SK-N-SH (cell line): ENCODE measurements at places on chromosomes 4 and X.

DNA sequence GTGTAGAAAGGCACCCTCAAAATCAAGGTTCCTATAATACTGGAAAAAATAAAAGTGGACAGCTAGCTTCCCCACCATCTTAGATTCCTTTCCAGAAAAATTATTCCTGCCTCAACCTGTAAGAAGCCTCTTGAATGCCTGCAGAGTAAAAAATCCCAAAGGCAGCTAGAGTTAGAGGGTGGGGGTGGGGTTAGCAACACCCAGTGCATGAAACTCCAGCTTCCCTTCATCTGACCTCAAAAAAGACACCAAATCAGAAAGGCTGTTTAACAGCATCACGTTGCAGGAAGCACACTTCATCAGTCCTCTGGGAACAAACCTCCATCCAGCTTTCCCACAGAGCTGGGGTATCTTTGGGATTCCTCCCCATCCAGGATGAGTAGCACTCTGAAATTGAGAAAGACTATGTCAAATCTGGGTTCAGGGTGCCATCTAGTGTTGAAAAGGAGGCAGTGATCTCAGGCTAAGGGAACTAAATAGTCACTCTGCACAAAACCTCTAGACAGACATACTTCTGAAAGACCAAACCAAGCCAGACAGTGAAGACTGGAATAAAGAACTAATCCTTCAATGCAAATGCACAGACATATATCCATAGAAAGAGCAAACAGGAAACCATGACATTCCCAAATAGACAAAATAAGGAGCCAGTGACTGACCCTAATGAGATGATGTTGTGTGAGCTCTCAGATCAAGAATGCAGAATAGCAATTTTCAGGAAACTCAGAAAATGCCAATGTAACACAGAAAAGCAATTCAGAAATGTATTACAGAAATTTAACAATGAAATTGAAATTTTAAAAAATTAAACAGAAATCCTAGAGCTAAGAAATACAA, 97.9 kb downstream of the ARHGEF9 start:
- H3K4me3 ChIP-seq, result no peak overlapping the region
- no peak overlapping the region for H3K27ac ChIP-seq
- peak; percentile 42 for DNase-seq
- H3K36me3 ChIP-seq, result no peaks in the 10 kb centered on the region
- H3K27me3 ChIP-seq, result no peaks in the 10 kb centered on the region
- H3K4me1 ChIP-seq, result no peaks in the 10 kb centered on the region

DNA sequence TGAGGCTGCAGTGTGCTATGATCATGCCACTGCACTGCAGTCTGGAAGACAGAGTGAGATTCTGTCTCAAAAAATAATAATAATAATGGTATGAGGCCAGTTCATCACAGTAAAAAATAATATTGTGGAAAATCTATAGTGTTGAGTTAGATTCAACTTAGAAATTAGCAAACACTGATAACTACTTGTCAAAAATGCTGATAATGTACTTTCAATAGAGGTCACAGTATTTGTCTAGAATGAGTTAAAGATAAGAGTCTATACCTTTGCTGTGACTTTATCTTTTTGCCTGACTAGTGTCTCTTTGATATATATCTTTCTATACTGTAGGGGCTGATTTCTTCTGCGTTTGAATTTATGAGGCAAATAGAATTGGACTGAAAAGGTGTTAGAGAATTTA, 430.6 kb downstream of the RPA4 start:
- H3K4me1 ChIP-seq, result no peaks in the 10 kb centered on the region
- H3K27ac ChIP-seq, result no peak overlapping the region
- no peak for DNase-seq
- no peaks in the 10 kb centered on the region for H3K36me3 ChIP-seq
- no peak overlapping the region for H3K4me3 ChIP-seq
- H3K27me3 ChIP-seq, result no peaks in the 10 kb centered on the region; the same call in 1 of the 2 replicates

- H3K4me1 ChIP-seq, result 0 out of 2 replicates have a peak, but pooled peaks cover 7% of the 10 kb centered on the region
- peak; percentile 11 for DNase-seq
- H3K27ac ChIP-seq, result peak overlapping the region; percentile 85
- no peaks in the 10 kb centered on the region for H3K27me3 ChIP-seq
- no peak overlapping the region for H3K4me3 ChIP-seq
These were observed 39.1 kb upstream of the TMEM184C start for GRCh38 chr4:147578051-147578476.

GRCh38 chrX:1493412-1493811, 40.7 kb upstream of the ASMTL start:
- no peaks in the 10 kb centered on the region for H3K4me1 ChIP-seq
- H3K27me3 ChIP-seq, result no peaks in the 10 kb centered on the region
- no peak overlapping the region for H3K4me3 ChIP-seq
- H3K36me3 ChIP-seq, result no peaks in the 10 kb centered on the region

DNA sequence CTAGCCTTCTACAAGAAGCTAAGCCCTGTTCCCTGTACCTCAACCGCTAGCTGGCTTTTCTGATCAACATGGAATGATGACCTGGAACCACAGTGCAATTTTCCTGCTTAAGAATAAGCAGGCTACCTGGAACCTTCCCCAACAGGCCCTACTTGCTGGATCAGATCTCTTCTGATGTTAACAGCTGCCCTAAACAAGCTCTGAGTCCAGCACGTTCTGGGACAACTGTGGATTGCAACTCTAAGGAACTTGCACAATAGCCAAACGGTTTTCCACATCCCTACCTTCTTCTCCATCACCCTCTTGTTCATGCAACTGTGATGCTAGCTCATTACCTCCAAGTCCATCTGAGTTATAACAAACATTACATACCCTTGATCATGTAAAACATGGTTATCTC, 19.8 kb downstream of the ATP8A1 start:
- H3K4me3 ChIP-seq, result no peak overlapping the region
- no peaks in the 10 kb centered on the region for H3K36me3 ChIP-seq
- no peak for DNase-seq
- H3K27ac ChIP-seq, result no peak overlapping the region
- peaks cover 8% of the 10 kb centered on the region; the same call in 1 of the 2 replicates for H3K4me1 ChIP-seq
- H3K27me3 ChIP-seq, result no peaks in the 10 kb centered on the region

DNA sequence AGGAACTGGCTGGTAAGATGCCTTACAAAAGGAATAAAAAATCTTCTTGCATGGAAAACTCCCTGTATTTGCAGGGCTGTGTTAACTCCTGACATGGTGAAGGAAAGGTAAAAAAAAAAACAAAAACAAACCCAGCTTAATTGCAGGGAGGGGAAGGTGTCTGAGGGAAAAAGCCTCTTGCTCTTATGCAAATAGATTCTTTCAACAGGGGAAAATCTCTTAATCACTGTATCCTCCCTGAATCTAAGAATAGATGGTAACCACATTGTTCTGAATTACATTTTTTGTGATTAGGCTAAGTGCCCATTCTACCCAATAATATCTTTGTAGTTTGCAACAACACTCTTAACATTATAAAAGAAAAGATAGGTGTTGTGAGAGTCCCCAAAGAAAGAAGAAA, 172.6 kb downstream of the RBM46 start:
- no peak for DNase-seq
- no peaks in the 10 kb centered on the region for H3K27me3 ChIP-seq
- no peaks in the 10 kb centered on the region for H3K36me3 ChIP-seq
- no peak overlapping the region for H3K4me3 ChIP-seq
- no peaks in the 10 kb centered on the region for H3K4me1 ChIP-seq

DNA sequence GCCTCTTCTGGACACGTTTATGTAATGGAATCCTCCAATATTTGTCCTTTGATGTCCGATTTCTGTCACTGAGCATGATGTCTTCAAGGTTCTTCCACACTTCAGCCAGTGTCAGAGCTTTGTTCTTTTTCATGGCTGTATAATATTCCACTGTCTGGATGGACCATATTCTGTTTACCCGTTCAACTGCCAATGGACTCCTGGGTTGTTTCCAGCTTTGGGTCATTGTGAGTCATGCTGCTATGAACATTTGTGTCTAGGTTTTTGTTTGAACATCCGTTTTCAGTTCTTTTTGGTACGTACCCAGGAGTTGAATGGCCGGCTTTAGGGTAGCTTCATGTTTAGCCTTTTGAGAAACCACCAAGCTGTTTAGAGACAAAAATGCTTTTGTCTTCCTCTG, 93.2 kb downstream of the SHOX start:
- H3K27ac ChIP-seq, result no peak overlapping the region
- no peak for DNase-seq
- no peak overlapping the region for H3K4me3 ChIP-seq
- no peaks in the 10 kb centered on the region for H3K4me1 ChIP-seq
- H3K27me3 ChIP-seq, result no peaks in the 10 kb centered on the region
- no peaks in the 10 kb centered on the region for H3K36me3 ChIP-seq

- no peak for DNase-seq
- H3K4me3 ChIP-seq, result no peak overlapping the region
- no peaks in the 10 kb centered on the region for H3K4me1 ChIP-seq
- no peaks in the 10 kb centered on the region for H3K27me3 ChIP-seq
These were observed 85.8 kb upstream of the PUDP start for GRCh38 chrX:7233580-7234406.

DNA sequence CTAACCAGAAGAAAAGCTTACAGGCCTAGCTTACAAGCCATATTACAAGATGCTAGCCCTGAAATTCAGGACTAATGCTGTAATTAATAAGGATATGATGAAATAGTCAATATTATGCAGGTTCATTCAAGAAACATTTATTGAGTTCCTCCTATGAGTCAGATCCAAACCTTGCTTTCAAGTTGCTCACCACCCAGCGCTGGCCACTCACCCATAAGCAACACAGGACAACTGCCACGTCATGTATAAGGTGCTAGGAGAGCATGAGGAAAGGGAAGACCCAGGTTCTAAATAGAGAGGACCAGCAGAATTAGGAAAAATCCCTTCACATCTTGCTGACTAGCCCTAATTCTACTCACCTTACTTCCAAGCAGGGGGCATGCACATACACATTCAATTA, 23.3 kb downstream of the MAML3 start:
- no peak overlapping the region for H3K27ac ChIP-seq
- peaks cover 2% of the 10 kb centered on the region for H3K4me1 ChIP-seq
- H3K4me3 ChIP-seq, result no peak overlapping the region
- no peaks in the 10 kb centered on the region for H3K27me3 ChIP-seq
- H3K36me3 ChIP-seq, result no peaks in the 10 kb centered on the region; the same call in 1 of the 2 replicates

GRCh38 chr4:173119818-173120217, 48.8 kb upstream of the GALNT7 start:
- no peaks in the 10 kb centered on the region for H3K36me3 ChIP-seq
- peaks cover 2% of the 10 kb centered on the region for H3K4me1 ChIP-seq
- H3K27ac ChIP-seq, result no peak overlapping the region; the same call in 1 of the 2 replicates
- DNase-seq, result no peak
